Pons (tissue), 1 donor: ENCODE measurements at places on chromosomes 5 and 9.

DNA sequence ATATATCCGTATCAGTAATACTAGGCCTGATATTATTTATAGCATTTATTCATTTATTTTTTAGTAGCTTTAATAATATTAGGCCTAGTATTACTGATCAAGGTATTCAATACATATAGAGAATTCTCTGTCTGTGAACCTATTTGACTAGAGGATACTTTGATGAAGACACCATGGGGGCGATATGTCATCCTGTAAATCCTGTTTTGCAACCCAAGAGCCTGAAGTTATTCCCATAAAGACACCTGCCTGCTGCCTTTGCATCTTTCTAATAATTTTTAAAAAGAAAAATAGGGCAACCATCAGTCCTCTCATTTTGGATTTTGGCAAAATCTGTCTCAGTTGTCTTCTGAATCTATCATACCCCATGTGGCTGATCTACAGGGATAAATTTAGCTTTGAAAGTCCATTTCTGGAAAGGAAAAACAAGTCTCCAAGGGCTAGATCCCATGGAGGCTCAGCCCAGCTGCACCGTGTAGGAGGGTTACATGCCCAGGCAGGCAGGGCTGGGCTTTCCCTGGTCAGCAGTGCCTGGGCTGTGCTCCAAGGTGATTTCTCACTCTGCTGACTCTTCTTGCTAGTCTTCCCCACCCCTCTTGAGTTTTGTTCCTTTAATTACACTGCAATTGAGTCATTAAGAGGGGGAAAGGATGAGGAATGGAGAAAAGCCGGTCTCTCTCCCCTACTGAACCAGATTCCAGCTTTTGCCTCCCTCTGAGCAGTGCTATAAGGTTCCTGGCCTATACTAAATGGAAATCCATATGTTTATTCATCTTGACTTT lies 169.0 kb downstream of the TRIM32 start:
- no peak for DNase-seq

DNA sequence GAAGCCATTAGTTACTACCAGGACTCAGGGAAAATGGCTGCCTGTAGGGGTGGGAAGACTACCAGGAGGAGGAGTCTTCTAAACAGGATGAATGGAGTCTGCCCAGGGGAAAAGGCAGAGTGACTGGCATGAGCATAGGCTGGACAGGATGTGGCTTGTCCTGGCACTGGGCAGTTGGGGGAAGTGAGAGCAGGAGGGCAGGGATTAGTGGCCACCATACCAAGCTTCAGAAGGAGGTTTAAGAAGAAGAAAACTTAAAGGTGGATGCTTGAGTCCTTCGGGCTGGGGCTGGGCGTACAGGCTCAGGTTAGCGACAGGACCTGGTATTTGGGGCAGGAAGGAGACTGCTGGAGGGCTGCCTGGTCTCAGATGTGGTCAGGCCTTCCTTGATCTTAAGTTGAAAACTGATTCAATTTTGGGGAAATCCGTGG lies 5.0 kb upstream of the NSD1 start:
- DNase-seq: no peak

DNA sequence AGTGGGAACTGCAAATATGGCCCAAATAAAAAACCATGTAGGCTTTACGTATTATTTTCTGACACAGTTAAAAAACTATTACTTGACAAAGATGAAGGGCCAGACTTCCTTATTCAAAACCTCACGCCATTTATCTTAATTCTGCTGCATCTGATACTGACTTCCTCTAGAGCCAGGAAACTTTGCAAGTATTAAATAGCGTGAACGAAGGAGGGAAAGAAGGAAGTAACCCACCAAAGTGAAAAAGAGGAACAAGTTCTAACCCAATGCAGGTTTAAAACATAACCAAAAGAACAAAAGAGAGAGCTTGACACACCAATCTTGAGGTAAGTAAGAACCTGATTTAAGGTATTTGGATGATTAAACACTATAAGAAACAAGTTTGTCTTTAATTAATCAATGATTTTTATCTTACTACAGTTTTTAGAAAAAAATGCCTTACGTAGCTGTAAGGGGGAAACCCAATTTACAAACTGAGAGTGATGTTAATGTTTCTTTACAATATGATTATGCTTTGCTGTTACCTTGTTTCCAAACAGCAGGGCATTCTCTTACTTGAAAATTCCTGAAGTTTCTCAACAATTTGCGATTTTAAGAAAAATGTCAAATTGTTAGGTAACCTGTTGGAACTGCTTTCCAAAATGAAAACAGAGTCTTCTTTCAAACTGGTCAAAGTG lies at the start of gene GAPT:
TSS of gene GAPT (plus strand) at position 220 of the 677 bp plus-strand sequence. CDS start 3,102 bp downstream, outside the sequence.
- DNase-seq: peak; percentile 74

DNA sequence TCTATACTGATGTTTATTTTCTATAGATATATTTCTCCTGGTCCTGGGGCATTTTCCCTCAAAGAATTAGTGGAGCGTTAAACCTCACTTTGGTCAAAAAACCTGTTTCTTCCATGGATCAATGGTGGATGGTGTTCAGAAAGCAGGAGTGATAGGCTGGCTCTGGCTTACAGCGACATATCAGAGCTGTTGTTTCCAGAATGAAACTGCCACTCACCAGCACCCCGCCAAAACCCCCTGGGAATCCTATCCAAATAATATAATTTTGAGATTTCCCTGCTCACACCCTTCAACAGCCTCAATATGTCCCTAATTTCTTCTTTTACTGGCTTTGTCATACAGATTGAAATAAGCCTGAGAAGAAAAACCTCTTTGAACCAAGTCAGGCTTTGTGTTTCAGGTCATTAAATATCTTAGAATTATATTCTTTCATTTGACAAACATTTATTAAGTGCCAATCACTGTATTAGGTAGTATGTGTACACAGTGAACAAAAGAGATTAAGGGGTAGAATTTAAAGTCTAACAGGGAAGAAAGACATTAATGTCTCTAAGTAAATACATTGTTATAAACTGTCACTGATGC lies 144.5 kb upstream of the GPR151 start:
- no peak for DNase-seq

GRCh38 chr9:136151214-136151804 lies 32.6 kb upstream of the TMEM250 start:
- DNase-seq: no peak

DNA sequence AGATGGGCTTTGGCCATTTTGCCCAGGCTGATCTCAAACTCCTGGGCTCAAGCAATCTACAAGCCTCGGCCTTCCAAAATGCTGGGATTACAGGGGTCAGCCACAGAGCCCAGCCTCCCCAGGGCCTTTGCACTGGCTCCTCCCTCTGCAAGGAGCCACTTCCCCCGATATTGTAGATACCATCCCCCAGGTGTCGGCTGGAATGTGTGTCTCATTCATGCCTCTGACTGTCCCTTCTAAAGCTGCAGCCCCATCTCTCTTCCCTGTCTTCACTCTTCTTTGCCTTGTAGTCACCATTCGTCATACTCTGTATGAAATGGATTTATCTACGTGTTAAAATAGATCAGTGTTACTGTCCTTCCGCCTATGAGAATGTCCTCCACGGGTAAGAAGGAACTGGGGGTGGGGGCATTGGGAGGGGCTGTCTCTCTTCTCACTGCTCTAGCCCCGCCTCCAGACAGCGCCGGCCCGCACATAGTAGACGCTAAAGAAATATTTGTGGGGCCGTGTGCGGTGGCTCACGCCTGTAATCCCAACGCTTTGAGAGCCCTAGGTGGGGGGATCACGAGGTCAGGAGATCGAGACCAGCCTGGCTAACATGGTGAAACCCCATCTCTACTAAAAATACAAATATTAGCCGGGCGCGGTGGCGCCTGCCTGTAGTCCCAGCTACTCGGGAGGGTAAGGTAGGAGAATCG lies 68.5 kb downstream of the LMX1B start:
- no peak for DNase-seq

- DNase-seq: no peak
These were observed 2.9 kb upstream of the ERAP2 start for GRCh38 chr5:96873449-96873848.

DNA sequence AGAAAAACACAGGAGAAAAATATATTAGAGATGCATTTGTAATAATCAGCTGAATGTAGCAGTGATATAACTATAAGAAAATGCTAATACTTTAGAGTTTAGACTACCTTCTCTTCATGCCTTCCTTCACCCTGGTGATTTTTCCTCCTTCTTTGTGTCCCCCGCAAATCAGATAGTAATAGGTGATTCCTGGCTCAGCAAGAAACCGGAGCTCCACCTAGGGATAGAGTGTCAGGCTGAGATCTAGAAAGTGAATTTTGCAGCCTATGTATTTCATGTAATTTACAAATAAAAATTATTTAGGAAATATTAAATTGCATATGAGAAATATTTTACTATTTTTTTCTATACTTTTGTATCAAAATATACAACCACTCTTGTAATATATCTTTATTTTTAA lies 109.8 kb upstream of the ST8SIA4 start:
- DNase-seq: no peak

DNA sequence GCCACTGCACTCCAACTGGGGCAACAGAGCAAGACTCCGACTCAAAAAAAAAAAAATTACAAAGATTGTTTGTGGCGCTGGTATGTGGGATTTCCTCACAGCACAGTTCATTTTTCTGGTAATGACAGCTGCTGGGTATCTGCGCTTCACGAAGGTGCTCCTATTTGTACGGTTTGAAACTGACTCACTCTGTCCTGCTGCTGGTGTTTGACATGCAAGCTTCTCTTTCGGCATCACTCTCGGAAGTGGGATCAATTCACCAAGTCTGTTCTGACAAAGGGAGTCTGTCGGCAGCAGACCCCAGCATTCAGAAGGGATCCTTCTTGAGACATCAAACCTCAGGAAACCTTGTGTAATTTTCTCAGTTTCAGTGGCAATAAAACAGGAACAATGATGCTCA lies 26.3 kb downstream of the MAML1 start:
- no peak for DNase-seq

GRCh38 chr5:78888580-78889368 lies 96.3 kb downstream of the ARSB start:
- DNase-seq: no peak

GRCh38 chr9:103942651-103943050 lies 151.5 kb upstream of the SMC2 start:
- DNase-seq: no peak

DNA sequence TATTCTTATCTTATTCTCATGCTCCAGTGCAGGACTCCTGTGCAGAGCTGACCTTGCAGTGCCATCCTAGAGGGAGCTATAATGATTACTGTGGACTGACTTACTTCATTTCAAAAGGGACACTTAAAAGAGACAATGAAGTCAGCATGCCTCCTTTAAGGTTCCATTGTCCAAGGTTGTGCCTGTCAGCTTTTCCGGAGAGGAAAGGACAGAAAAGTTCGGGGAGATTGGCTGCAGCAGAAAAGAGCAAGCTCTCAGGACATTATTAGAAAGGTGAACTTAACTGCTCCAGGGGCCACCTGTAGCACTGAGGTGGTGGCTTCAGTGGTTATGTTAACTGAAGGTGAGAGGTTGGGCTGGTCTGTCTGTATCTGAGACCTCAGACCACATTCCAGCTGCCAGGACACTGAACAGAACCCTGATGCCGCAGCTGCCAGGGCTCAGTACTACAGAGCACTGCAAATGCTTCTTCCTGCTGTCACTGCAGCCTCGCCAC lies 112.9 kb downstream of the ST8SIA4 start:
- DNase-seq: peak; percentile 65

DNA sequence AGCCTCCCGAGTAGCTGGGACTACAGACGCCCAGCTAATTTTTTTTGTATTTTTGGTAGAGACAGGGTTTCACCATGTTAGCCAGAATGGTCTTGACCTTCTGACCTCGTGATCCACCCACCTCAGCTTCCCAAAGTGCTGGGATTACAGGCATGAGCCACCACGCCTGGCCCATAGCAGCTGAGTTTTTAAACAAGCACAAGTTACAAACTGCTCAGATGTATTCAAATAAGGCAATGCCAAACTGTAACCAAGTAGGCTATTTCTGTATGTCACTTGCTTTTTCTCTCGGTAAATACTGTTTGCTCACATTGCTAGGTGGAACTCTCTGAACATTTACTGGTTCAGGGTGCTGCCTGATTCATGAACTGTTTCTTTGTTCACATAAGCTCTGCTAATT lies 799.3 kb upstream of the NUDT12 start:
- no peak for DNase-seq

DNA sequence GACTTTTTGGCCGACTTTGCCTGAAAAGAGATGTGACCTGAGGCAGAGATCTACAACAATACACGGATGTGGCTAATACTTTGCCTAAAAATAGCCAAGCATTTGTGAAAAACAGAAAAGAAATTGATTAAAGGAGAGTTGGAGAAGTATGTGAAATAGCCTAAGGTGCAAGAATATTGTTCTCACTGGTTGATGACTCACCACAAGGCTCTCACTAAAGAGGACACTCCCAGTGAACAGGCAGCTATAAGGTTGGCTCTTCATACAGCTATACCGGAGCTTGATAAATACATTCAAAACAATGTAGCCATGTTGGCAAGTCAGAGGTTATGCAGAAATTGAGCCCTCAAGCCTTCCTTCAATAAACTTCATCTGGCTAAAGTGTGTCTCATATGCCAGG lies 317.2 kb upstream of the GRAMD2B start:
- DNase-seq: no peak

DNA sequence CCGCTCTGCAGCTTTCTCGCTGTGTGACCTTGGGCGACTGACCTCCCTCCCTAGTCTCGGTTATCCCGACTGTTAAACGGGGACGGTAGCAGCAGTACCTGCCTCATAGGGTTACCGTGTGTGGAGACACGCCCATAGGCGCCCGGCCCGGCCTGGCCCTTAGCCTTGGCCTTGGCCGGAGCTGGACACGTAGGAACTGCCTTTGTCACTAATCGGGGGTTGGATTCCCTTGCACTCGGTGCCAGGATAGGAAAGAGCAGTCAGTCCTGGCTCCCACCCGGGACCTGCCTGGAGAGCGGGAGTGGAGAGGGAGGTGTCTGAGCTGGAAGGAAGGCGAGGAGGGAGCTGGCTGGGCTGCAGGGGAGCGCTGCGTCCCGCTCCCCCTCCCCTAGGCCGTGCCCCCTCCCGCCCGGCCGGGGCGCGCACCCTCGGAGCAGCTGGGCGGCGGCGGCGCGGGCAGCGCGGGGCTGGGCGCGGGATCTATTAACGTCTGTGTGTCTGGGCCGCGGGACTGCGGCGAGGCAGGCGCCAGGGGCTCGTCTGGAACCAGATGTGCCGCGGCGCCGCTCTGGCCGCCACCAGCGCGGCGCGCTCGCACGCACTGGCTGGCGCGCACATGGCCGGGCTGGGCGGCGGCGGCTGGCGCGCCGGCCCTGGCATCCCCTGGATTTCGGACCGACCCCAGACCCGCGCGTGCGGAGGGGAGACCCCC lies 31.7 kb downstream of the PRRX2 start:
- no peak for DNase-seq

DNA sequence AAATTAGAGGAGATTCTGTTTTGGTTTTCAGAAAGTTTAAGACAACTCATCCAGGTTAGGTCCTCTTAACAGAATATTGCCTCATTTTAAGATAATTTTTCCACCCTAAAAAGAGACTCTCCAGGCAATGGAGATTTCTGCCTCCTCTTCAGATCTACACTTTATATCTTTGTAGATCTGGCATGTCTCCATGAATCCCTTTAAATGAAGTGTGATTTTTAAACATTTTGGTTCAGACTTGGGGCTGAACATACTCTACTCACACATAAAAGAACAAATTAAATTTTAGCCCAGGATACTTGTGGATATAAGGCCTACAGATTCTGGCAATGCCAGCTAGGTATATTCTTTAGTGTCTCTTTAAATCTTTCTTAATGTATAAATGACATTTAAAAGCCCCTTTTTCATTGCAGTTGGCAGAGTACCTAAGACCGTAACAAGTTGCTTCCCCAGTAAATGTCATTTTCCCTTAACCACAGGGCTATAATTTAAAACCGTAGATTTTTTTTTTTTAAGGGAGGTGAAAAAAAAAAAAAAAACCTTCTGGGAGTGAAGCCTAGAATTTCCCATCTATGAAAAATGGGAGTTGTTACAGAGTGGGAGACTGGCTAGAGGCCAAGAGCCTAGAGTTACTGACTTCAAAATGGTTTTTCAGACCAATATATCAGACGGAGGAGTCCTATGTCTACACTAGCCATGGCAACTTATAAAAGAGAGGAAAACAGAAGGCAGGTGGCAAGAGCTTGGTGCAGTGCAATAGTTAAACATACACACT lies 207.8 kb upstream of the TARS1 start:
- no peak for DNase-seq
